Regular cardiac myocyte (primary cell): ENCODE measurements at places on chromosomes 6 and 20. TPM values are rescaled to one million over a fixed set of nuclear protein-coding genes. Genes with fewer than 3 reads are reported as not detected.

Gene OR2B6
- total RNA-seq: not detected in 2 replicates

Gene L3MBTL1
- 2.3 and 10.4 TPM in 2 replicates for total RNA-seq

Gene PACRG
- under 0.01 TPM in 1 of 2 replicates, not detected in the other for total RNA-seq

Gene C20orf173
- not detected in 2 replicates for total RNA-seq

Gene CST4
- total RNA-seq: 0.77 and 1.7 TPM in 2 replicates

Gene ADISSP
- total RNA-seq: 11.3 and 30.1 TPM in 2 replicates

Gene ZNF343
- total RNA-seq: 14.4 and 15.9 TPM in 2 replicates

Gene E2F1
- total RNA-seq: 2.8 and 16.1 TPM in 2 replicates

Gene DNMT3B
- total RNA-seq: 2.0 and 2.1 TPM in 2 replicates

Gene TFAP2D
- not detected in 2 replicates for total RNA-seq

Gene CSE1L
- 69.9 and 141 TPM in 2 replicates for total RNA-seq

Gene PLA2G7
- total RNA-seq: under 0.01 TPM in 1 of 2 replicates, not detected in the other

Gene TRIM40
- total RNA-seq: not detected in 2 replicates

Gene OR2J3
- not detected in 2 replicates for total RNA-seq

Gene GTSF1L
- not detected in 2 replicates for total RNA-seq

Gene CLVS2
- not detected in 2 replicates for total RNA-seq

Gene ACOT8
- 33.4 and 35.5 TPM in 2 replicates for total RNA-seq

Gene FANCE
- 6.8 and 14.4 TPM in 2 replicates for total RNA-seq
